Aorta (tissue), 5 donors: ENCODE measurements at places on chromosomes 2 and 18. TPM values are rescaled to one million over a fixed set of nuclear protein-coding genes. Genes with fewer than 3 reads are reported as not detected.

DNA sequence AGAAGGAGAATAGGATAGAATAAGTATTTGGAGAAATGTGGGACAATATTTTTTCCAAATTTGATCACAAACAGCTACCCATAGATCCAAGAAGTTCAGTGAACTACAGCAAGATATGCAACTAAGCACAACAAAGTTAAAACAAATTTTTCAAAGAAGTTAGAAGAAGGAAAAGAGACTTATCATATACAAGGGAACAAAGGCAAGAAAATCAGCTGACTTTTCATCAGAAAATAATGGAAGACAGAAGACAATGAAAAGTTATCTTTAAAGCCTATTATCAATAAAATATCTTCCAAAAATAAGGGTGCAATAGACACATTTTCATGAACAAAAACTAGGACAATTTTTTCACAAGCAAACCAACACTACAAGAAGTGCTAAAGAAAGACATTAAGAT, 202.8 kb upstream of the FN1 start:
- no peak for DNase-seq

The TACR1 gene
- 9.8 TPM for total RNA-seq

GRCh38 chr18:45958730-45959129, 8.4 kb downstream of the EPG5 start:
- no peak for DNase-seq

DNA sequence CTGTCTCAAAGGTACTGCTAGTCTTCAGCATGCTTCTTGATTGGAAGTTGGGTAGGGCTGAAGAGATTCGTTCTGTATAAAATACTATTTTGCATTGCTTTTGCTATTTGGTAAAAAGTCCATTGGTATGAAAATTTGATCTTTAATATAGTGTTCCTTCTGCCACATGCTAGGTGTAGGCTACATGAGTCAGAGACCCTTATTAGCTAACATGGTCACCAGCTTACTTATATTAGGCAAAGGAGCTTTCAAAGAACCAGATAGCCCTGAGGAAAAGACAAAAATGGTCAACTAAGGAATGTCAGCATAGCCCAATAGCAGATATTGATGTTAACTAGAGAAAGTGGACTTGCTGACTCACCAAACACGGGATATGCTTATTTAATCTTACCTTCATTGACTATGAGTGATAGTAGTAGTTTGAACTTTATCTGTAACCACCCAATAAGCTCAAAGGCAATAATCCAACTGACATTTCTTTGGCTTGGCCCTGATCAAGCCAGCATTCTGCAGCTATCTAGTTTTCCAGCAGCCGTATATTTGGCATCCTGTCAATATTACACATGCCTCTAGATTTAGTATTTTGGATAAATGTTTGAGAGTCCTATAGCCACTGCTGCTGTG, 110.0 kb downstream of the TPGS2 start:
- DNase-seq = no peak

- no peak for DNase-seq
These were observed 131.0 kb downstream of the SP3 start for GRCh38 chr2:173834141-173834540.

GRCh38 chr2:159017837-159018236, 49.4 kb downstream of the TANC1 start:
- DNase-seq = no peak

The CXXC1 gene
- 54.3 TPM for total RNA-seq

DNA sequence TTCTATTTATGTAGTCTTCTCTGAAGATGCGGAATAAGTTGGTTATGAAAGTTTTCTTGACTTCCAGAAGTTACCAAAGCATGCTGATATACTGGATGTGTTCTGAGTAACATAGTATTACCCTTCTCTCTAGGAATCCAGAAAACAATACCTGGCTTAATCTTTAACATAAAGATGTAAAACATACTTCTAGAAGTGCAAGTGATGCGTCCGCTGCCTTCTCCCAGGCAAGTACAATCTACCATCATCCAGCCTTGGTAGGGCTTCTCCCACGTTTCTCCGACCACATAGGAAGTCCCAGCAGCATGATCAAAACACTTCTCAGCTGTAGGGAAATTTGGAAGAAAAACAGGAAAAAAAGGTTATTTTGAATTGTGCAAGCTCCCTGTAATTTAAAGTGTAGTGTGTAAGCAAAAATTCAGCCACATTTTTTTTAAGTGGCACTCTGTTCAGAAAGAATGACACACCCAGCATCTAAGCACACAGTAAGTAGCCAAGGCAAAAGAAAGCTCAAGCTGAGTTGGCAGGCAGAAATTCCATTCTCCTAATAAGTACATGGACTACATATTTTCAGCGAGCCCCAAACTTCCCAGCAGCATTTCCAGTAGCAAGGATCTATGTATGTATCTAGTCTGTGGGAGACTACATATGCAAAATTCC, 5.2 kb downstream of the FN1 start:
- DNase-seq = no peak

The SPC25 gene
- total RNA-seq = 0.93 TPM

DNA sequence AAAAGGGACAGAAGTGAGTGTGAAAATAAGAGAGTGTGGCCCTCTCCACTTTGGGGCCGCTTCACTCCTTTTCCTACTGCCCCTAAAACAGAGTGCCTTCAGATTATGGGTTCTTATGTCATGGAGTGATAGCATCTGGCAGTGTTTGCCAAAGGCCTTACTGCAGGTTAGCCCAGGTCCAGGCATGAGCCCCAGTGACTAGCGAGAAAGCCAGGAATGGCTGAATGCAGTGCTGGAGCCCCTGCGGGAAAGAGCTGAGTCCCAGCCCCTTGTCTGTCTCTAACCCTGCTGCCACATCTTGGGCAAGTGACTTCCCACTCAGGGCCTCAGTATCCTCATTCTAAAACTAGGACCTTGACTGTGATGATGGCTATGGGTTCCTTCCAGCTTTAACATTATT, 6.0 kb downstream of the IGFBP5 start:
- DNase-seq = peak; percentile 55

DNA sequence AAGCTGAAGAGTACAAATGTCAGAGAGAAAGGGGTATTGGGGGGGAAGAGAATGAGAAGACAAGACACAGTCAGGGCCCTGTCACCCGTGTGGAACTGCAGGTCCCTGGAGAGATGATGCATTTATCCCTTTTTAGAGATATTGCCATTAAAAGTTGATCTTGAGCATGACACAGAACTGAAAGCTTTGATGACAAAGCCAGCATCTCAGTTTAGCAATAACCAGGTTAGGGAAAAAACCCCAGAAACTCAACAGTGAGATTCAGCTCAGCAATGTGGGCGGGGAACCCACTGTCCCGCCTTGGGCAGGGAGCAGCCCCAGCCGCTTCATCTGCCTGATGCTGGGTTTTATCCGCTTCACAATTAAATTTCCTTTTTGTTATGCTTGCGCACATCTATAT, 181.1 kb downstream of the NEDD4L start:
- DNase-seq = no peak

- no peak for DNase-seq
These were observed 12.7 kb upstream of the CDH2 start for GRCh38 chr18:28189400-28190239.

GRCh38 chr2:188835821-188836220, 138.4 kb upstream of the COL3A1 start:
- DNase-seq = no peak

The CD8B2 gene
- total RNA-seq = 0.09 TPM

DNA sequence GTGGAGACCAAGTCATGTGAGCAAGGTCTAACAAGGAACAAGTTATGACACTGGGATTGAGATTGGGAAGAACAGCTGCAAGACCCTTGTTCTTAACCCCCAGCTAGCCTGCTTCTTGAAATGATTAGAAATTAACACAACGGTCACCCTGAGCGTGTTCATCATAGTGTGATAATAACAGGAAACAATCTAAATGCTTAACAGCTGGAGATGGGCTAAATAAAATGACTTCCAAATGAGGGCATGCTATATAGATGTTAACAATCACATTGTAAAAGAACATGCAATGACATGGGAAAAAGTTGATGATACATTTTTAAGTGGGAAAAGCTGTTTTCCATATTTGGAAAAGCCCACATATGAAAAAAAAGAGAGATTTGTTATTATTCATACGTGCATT, 47.6 kb downstream of the RPL37A start:
- DNase-seq = no peak

The HMSD gene
- total RNA-seq = 0.60 TPM

The CABLES1 gene
- total RNA-seq = 9.9 TPM

The AMER3 gene
- total RNA-seq = not detected

DNA sequence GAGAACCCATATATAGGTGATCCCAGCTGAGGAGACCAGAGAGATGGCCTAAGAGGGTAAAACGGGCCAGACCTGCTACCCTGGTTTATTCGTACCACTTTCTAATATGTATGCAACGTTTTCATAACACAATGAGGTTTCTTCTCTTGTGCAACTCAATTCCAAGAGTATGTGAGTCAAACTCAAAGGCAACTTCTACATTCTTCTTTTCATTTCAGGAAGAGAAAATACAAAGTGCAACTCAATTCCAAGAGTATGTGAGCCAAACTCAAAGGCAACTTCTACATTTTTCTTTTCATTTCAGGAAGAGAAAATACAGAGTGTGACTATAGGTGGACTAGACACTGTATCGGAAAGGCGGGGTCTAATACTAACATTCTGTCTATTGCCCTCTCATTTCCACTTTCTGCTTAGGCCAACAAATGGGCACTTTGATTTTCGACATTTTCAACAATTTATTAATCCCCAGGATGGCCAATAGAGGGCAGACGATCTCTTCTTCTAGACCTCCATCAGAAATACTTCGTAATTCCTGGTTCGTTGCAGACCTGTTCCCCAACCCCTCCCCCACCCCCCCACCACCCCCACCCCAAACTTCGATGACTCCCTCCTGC, 3.7 kb upstream of the CRIM1 start:
- DNase-seq = no peak

DNA sequence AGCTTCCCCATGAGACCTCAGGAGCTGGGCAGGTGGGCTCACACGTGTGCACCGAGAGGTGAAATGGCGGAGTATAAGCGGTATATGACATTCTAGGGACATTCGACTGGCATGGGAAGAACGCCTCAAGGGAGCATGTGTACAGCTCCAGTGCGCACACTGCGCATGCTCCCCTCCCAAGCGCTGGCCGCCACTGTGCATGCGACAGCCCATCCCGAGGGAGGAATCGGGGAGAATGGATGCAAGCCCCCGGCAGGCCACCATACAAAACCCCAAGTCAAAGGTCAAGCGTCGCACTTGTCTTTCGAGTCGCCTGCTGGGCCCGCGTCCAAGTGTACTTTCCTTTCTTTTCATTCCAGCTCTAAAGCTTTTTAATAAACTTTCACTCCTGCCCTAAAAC, 103.4 kb upstream of the ODC1 start:
- DNase-seq = no peak

The SANBR gene
- 9.8 TPM for total RNA-seq

- DNase-seq = no peak
These were observed 120.5 kb downstream of the ATL2 start for GRCh38 chr2:38256610-38257009.

DNA sequence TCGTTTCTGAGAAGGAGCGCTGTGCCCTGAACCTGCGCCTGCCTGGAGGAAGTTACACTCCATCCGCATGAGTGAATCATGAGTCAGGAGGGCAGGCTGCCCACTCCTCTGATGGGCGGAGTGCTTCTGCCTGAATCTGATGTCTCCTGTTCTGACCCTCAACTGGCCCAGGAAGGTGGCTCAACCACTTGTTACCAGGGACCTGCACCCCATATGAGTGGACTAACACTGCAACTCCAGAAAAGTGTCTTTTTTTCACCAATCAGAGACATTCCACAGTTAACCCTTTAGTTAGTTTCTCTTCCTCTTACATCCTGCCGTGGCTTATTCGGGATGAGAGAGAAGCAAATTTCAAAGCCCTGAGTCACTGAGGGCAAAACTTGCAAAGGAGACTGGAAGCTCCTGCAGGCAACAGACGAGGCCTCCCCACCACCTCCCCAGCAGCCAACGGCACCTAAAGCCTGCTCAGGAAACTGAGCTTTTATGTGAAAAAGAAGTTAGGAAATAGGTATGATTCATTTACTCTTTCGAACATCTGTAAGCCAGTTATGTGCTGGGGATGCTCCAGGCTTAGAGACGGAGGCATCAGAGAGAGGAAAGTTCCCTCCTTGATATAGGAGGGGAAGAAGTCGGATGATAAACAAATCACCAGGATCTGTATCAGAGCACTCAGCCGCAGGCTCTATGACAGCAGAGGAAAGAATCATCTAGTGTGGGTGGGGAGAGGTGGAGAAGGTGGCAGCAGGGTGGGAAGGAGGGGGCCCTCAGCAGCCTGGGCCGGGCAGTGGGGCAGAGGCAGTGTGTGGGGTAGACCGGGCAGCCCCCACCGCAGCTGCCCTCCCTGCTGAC, 30.9 kb downstream of the MBP start:
- DNase-seq = peak; percentile 94

The USP40 gene
- total RNA-seq = 52.6 TPM

DNA sequence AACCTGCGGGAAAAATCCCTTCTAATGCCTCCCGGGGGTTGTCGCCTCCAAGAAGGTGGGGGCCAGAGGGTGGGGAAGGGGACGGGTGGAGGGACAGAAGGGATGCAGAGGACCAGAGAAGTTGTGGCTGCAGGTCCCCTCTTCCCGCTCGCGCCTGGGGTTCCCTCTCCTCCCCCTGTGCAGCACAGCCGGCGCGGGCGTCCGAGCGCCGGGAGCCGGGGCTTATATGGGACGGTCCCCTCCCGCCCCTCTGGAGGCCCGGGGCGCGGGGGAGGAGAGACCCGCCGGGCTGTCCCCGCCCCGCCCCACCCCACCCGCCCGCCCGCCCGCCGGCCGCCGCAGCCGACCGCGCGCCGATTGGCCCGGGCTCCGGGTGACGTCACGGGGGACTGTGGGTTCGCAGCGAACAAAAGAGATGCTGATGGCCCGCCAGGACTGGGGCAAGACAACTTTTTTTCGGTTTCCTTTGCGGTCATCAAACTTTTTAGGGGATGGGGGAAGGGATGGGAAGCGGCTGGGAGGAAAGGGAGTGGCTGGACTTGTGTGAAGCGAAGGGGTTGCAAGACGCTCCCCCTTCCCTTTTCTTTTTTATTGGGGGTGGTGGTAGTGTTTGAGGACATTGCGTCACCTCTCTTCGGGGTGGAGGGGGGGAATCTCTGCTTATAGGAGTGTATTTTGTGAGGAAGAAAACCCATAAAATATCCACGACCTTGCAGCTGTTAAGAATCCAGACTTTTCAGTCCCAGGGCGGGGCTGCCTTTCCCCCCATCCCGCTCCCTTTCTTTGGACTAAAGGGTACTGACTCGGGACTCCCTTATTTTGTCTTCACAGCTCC, at the start of gene FN1:
Gene FN1 (minus strand): TSS at position 199 of the 835 bp plus-strand sequence. CDS start 266 bp downstream, outside the sequence.
- DNase-seq = peak; percentile 98

DNA sequence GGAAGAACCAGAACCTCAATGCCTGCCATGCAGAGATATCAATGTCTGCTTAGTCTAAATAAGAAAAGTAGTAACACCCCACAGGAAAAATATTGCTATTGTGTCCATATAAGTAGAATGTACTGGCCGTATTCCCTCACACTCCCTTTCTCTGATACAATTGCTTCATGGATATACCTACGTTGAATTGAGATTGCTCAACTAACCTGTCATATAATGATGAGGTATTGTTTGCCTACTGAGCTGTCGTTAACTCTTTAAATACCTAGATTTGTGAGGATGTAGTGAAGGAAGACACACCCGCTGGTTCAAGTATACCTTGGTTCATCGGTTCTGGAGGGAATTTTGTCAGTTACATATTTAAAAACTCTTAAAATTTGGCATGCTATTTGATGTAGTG, 480.7 kb upstream of the TCF4 start:
- no peak for DNase-seq
